NCI-H1694 treated with DMSO at 0.1 percent for 48 hours (cell line): ENCODE measurements at places on chromosomes 1 and 21.

- DNase-seq = no peak
These were observed 8.2 kb downstream of the ZNF692 start for GRCh38 chr1:248850536-248851251.

DNA sequence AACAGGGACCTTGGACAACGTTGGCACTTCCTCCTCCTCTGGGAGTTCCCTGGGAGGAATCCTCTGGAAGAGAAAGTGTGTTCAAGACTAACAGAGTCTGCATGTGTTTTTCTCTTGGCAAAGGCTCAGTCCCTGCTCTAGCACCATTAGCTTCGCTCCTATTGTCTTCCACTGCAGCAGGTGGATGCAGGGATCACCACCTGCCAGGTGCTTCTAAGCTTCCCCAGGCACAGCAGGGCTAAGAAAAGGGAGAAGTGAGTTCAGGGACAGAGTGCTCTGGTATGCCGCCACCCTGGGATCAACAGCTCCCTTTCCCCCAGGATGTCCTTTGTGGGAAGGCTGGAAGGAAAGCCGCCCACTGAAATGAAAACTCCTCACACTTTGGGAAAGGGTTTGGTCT is 43.9 kb upstream of the IL20 start:
- no peak for DNase-seq

DNA sequence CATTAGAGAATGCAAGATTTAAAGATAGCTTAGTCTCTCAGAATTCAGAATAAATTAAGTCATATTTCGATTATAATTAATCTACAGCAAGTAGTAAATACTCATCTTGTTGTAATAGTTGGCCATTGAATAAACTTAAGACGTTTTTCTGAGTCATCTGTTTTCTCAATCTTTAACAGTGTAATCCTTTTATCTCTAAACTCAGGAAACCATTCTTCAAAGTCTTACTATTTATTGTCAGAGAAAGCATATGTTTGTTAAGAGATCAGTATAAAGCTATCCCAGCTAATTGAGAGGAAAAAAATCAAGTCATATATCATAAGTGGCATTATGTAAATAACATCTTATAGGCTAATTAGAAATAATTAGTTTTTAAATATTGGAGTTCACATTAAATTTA is 201.2 kb upstream of the ADAMTS5 start:
- no peak for DNase-seq

- no peak for DNase-seq
These were observed 69.3 kb downstream of the FOXD2 start for GRCh38 chr1:47507144-47507543.

- DNase-seq = no peak
These were observed 5.8 kb upstream of the ITGB2 start for GRCh38 chr21:44926331-44927101.

GRCh38 chr1:229874609-229875008 is 192.4 kb upstream of the GALNT2 start:
- no peak for DNase-seq

GRCh38 chr1:30029677-30030076 is 693.7 kb downstream of the MATN1 start:
- no peak for DNase-seq

GRCh38 chr1:16162163-16162822 is 6.4 kb upstream of the EPHA2 start:
- no peak for DNase-seq

DNA sequence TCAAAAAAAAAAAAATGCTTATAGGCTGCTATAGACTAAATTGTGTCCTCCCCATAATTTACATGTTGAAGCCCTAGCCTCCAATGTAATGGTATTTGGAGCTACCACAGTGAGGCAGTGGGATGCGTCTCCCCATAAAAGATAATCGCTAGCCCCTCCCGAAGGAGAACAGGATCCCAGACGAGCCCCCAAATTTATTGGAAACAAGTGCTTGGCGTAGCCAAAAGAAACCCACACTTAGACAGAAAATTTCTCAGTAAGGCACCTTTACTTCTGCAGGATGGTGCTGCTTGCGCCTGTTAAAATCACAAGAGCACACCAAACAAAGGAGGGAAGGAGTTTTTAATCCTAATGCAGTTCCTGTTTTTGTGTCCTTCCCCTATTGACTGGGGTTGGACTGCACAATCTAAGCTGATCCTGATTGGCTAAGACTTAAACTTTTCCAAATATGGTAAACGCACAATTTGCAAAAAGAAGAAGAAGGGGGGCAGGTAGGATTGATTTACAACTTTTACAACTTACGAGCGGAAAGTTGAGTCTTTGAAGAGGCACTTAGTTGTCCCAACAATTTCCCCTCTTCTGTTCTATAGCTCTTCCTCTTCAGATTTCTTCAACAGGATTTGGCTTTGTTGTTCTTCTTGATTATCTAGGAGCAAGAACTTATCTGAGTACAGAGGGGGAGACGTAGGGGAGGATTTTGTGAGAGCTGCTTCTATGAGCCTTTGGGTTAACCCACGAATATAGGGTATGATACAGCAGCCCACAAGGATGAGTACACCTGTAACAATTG is 3.0 kb upstream of the IPP start:
- no peak for DNase-seq
